Stimulated activated CD4-positive, alpha-beta T cell treated with anti-CD3 and anti-CD28 coated beads, Interleukin-1b, Interleukin-23, amount 100 ng/mL, for 1 hour (primary cell): ENCODE measurements at places on chromosomes 5 and 9.

- DNase-seq, result no peak
These were observed 110.0 kb upstream of the RPS23 start for GRCh38 chr5:82388181-82388580.

- no peak for DNase-seq
These were observed 69.8 kb downstream of the KDM4C start for GRCh38 chr9:6827439-6828145.

DNA sequence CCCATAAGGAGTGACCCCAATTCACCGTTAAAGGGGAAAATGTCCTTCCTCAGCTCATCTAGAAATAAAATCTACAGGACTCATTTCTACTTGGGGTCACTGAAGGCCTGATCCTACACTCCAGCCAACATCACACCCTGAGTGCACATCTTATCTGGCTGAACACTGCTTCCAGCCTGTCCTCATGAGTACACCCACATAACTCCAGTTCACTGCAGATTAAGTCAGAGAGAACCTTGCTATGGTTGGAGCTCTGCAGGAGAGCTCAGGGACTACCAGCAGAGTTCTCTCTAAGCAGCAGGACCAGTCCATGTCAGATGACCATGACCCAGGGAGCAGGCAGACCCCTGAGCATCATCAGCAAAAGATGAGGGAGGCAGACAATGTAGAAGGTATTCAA is 126.9 kb upstream of the MAP3K1 start:
- DNase-seq, result no peak

DNA sequence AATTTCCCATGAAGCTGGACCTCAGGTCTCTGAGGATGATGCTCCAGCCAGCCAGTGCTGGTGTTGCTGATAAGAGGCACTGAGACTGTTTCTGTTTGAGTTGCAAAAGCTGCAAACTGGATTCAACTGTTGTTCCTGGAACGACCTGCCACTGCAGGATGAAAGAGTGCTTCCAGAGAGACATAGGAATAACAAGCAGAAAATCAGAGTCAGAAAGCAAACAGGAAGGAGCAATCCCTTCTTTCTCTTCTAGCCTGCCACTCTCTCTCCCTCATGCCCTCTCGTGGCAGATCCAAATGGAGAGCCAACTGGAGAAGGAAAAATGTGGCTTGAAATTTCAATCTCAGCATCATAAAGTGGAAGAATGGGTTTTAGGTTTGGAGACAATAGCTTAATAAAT is 110.4 kb downstream of the STARD4 start:
- no peak for DNase-seq

GRCh38 chr5:137937994-137938750 is 48.9 kb downstream of the PKD2L2 start:
- DNase-seq, result no peak

- no peak for DNase-seq
These were observed 141.1 kb upstream of the DAP start for GRCh38 chr5:10902145-10902544.

DNA sequence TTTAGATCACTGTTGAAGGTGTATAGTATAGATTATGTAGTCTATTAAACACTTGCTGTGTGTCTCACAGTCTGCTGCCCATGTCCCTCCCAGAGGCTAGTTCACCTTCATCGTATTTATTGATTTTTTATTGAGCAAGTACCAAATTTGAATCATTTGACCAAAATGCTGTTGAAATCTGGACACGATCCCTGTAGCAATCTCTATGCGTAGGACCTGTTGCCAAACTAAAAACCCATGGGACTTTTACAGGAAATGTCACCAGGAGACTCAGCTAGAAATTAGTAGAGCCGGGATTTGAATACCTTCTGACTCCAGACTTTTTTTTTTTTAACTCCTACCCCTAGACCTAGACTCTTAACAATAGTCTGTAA is 17.5 kb downstream of the SLC31A1 start:
- DNase-seq, result no peak

GRCh38 chr5:72166070-72166979 is 59.0 kb downstream of the MAP1B start:
- DNase-seq, result no peak

DNA sequence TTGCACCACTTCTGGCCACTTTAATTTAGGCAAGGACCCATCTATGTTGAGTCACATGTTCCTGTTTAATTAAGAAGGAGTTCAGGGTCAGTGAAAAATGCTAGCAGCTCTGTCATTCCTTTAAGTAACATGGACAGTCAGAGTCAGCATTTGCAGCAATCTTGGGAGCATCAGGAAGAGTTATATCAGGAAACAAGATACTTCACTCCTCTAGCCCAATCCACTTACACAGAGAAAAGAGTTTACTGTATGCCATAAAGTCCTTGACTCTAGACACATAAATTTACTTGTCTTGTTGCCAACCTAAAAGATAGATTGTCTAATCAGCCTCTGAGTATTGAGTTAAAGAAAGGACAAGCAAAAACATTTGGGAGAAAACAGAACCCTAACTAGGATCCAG is 266.7 kb downstream of the PJA2 start:
- no peak for DNase-seq

- DNase-seq, result no peak
These were observed 115.3 kb downstream of the PSD2 start for GRCh38 chr5:139910901-139911300.

- DNase-seq, result no peak
These were observed 112.4 kb downstream of the CETN3 start for GRCh38 chr5:90297045-90297764.
